Activated T-cell treated with anti-CD3 and anti-CD28 coated beads, Interleukin-2, amount 50 U/mL, for 72 hours (primary cell): ENCODE measurements at places on chromosomes 5 and 9. TPM values are rescaled to one million over a fixed set of nuclear protein-coding genes. Genes with fewer than 3 reads are reported as not detected.

DNA sequence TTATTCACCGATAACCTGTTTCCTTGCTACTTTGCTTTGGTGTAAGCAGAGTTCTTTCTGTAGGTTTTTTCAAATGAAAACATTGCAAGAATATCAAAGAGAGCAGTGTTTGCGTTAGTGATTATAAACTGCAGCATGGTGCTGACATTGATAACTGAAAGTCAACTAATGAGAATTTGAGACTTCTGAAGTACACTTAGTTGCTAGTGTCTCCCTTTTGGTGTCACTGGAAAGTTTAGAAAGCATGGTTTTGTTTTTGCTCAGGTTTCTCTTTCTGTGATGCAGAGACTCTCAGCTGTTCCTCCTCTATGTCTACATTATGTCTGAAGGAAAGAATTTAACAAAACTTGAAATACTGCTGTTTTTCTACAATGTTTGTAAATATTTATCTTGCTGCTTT is 80.2 kb upstream of the ZNF169 start:
- DNase-seq, result no peak

- no peak for DNase-seq
These were observed 198.7 kb upstream of the MPDZ start for GRCh38 chr9:13478160-13478559.

DNA sequence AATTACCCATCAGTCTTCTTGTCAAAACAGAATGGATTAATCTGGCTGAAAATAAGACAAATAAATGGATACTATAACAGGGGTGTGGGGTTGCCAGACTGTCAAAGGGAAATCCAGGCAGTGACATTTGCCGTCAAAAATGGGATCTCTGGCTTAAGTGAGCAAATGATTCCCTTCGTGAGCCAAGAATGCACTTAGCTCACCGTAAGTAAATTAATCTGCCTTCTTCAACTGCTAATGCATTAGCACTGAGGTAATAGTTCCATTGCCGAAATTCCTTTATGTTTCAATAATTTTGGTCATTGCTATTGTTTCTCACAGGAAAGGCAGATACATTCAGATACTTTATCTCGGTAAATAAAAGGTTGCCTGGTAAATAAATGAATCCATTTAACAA is 377.8 kb downstream of the KIAA0825 start:
- DNase-seq, result no peak

DAB2IP gene
- 0.74 TPM for total RNA-seq
